ENCODE measurements at places on chromosomes 1 and 21. TPM values are rescaled to one million over a fixed set of nuclear protein-coding genes. Genes with fewer than 3 reads are reported as not detected.

DNA sequence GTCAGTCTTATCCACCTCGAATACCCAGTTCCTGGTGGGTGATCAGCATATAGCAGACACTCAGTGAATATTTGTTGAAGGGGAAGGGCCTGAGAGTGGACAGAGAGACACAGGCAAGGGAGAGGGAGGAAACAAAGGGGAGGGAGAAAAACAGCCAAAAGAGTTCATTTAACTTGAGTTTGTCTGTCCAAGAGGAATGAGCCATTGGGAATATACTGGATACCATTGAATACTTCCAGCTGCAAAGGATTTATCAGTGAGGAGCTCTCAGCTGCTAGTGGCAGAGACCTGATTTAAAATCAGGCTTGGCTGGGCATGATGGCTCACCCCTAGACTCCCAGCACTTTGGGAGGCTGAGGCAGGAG, 11.5 kb upstream of the BGLAP start:
- H3K27ac ChIP-seq: no peak overlapping the region
- peaks cover 1% of the 10 kb centered on the region for H3K4me1 ChIP-seq
- DNase-seq: no peak
- no peak overlapping the region for H3K4me3 ChIP-seq
- no peaks in the 10 kb centered on the region for H3K27me3 ChIP-seq
- H3K36me3 ChIP-seq: peaks cover 38% of the 10 kb centered on the region

- no peaks in the 10 kb centered on the region for H3K36me3 ChIP-seq
- DNase-seq: no peak
- H3K27ac ChIP-seq: no peak overlapping the region
- no peaks in the 10 kb centered on the region for H3K27me3 ChIP-seq
- no peak overlapping the region for H3K4me3 ChIP-seq
- no peaks in the 10 kb centered on the region for H3K4me1 ChIP-seq
Observed at GRCh38 chr21:35333831-35334618, 284.9 kb upstream of the RUNX1 start.

DNA sequence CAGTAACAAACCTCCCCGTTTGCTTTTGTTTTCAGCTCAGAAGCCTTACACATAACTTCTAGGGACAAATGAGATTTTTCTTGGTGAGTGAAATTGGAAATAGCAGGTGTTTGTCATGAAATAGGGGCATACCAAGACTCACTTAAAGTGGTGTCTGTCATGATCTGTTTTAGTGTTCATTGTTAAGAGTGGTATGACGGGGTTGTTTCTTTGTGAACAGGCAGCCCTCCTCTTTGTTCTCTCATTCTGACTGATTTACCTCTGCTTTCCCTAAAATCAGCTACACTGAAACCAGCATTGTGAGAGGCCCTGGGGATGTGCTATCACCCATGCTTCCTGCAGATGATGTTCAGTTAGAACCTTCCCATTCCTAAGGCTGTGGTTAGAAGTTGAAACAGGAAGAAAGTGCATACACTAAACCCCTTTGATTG, 2.5 kb upstream of the ERO1B start:
- H3K4me3 ChIP-seq: no peak overlapping the region
- no peak overlapping the region for H3K27ac ChIP-seq
- no peak for DNase-seq
- H3K36me3 ChIP-seq: no peaks in the 10 kb centered on the region
- peaks cover 39% of the 10 kb centered on the region for H3K27me3 ChIP-seq
- H3K4me1 ChIP-seq: peaks cover 23% of the 10 kb centered on the region

GRCh38 chr1:36764798-36765197, 269.5 kb downstream of the GRIK3 start:
- H3K4me3 ChIP-seq: no peak overlapping the region
- H3K27me3 ChIP-seq: peaks cover 16% of the 10 kb centered on the region
- DNase-seq: no peak
- no peaks in the 10 kb centered on the region for H3K36me3 ChIP-seq
- no peak overlapping the region for H3K27ac ChIP-seq
- H3K4me1 ChIP-seq: peaks cover 24% of the 10 kb centered on the region

DNA sequence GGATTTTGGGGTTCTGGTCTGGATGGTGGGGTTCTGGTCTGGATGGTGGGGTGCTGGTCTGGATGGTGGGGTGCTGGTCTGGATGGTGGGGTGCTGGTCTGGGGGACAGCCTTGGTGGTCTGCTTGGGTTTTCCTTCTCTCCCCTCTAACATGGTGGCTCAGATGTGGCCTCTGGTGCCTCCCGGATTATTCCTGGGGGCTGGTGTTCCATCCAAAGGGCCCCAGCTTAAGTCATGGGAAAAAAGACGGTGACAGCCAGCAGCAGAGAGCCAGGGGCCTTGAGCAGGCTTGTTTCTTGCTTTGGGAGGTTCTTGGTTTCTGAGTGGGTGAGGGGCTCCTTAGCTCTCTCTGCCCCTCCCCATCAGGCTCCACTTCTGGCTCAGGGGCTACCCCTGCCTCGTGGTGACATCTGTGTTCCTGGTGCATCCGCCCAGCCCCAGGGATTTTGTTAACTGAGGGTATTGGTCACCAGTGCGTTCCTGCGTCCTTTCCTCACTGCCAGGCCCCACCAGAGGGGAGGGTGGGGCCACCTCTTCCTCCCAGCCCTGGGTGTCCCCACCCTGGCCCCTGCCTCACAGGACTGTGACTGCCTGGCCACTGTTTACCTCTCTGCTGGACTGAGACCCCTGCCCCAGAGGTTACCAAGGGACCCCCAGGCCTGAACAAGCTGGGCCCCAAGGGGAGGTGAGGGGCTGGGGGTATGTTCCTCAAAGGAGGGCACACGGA, 43.2 kb upstream of the ACTRT2 start:
- peaks cover 11% of the 10 kb centered on the region for H3K36me3 ChIP-seq
- H3K27ac ChIP-seq: no peak overlapping the region

DNA sequence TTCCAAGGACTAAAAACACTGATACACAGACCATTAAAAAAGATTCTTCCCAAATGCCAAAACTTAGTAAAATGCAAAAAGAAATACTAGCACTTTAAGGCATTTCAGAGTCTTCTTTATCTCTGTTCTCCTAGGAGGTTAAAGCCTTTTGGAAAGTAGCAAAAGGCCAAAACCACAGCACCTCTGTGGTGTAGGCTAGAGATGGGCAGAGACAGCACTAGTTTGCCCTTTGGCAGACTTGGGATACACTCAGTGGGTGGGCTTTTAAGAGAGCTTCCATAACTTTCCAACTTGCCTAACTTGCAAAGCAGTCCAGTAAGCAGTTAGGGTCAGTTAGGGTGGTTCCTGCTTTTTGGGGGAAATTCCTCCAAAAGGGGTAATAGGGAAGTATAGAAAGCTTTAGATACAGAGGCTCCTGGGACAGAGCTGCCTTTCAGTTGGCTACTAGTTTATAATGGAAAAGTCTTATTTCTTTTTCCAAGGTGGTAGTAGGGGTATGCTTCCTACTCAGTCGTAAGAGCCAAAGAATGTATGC, 17.9 kb upstream of the PTCH2 start:
- H3K4me3 ChIP-seq: no peak overlapping the region
- H3K27ac ChIP-seq: no peak overlapping the region
- H3K4me1 ChIP-seq: peaks cover 5% of the 10 kb centered on the region
- H3K36me3 ChIP-seq: peaks cover 4% of the 10 kb centered on the region
- no peak for DNase-seq

- no peak overlapping the region for H3K4me3 ChIP-seq
- no peak for DNase-seq
- no peak overlapping the region for H3K27ac ChIP-seq
- no peaks in the 10 kb centered on the region for H3K4me1 ChIP-seq
- no peaks in the 10 kb centered on the region for H3K36me3 ChIP-seq
Observed at GRCh38 chr1:199173356-199173755, 534.5 kb downstream of the PTPRC start.

- H3K4me1 ChIP-seq: 0 out of 2 replicates have a peak, but pooled peaks cover 5% of the 10 kb centered on the region
- H3K27me3 ChIP-seq: no peaks in the 10 kb centered on the region
- no peak for DNase-seq
- H3K27ac ChIP-seq: no peak overlapping the region
- no peaks in the 10 kb centered on the region for H3K36me3 ChIP-seq
Observed at GRCh38 chr1:40646315-40646714, 19.2 kb downstream of the RIMS3 start.

- H3K36me3 ChIP-seq: no peaks in the 10 kb centered on the region
- no peak overlapping the region for H3K27ac ChIP-seq
- H3K27me3 ChIP-seq: no peaks in the 10 kb centered on the region
- no peak overlapping the region for H3K4me3 ChIP-seq
- no peak for DNase-seq
Observed at GRCh38 chr1:167516404-167517388, 1.6 kb downstream of the CD247 start.

Gene PGLYRP4
- not detected for total RNA-seq

DNA sequence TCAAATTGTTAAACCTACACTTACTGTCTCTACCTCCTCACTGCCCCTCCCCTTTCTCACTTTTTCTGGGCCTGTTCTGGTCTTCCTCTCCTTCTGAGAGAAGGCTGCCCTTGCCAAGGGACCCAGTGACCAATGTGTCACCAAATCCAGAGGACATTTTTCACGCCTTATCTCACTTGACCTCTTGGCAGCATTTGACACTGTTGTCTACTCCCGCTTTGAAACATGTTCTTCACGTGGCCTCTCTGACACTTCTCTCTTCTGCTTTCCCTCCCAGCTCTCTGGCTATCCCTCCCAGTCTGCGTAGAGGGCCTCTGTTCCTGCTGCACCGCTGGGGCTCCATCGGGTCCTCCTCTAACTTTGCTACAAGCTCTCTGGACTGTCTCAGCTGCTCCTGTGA, 25.3 kb downstream of the KCNQ4 start:
- no peaks in the 10 kb centered on the region for H3K36me3 ChIP-seq
- H3K27ac ChIP-seq: no peak overlapping the region
- DNase-seq: no peak
- no peak overlapping the region for H3K4me3 ChIP-seq

GRCh38 chr1:175195281-175195680, 2.7 kb upstream of the KIAA0040 start:
- no peak for DNase-seq
- H3K4me1 ChIP-seq: peaks cover 11% of the 10 kb centered on the region
- peaks cover 25% of the 10 kb centered on the region for H3K27me3 ChIP-seq
- no peak overlapping the region for H3K4me3 ChIP-seq
- no peak overlapping the region for H3K27ac ChIP-seq
- H3K36me3 ChIP-seq: no peaks in the 10 kb centered on the region

DNA sequence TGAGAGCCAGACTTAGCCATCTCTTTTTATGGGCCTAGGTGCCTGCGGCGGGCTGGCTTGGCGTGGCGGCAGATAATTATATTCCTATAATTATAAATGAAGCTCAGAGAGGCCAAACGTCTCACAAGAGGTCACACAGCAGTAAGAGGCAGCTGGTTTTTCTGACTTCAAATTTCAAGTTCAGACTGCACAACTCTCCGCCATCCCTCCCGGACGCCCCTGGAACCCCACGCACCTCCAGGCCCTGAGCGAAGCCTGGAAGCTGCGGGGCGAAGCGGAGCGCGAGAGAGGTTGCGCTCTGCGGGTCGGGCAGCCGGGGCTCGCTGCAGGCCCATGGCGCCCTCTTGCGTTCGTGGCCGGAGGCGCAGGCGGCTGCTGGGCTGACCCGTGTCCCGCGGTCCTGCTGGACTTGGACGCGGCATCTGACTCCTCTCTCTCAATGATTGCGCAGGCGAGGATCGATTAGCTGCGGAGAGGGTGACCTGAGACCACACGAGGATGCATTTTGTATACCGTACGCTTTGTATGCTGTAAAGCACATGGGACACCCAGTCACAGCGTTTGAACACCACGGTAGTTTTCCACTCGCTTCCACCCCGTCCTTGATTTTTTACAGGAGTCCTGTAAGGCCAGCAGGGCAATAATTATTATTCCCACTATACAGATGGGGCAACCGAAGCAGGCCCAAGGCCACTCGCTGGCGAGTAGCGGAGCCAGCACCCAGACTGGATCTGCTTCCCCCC, 272.7 kb downstream of the FOXD2 start:
- no peaks in the 10 kb centered on the region for H3K36me3 ChIP-seq
- H3K4me3 ChIP-seq: peak overlapping the region; percentile 64
- H3K27me3 ChIP-seq: peaks cover 99% of the 10 kb centered on the region
- H3K4me1 ChIP-seq: peaks cover 29% of the 10 kb centered on the region

DNA sequence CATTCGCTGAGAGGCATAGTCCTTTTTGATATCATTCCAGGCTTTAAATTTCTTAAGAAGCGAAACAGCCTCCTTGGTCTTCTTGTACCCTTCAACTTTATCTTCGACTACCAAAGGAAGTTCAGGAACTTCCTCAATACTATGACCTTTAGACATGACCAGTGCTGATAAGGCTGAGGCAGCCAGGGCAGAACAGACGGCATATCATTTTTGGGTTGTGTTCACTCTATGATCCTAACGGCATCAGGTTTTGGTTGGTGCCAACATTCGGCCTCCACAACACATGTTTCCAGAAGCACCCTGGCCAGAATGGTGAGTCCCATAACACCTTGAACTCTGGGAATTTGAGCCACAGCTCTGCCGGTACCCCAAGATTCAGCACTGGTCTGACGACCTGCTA, 31.4 kb upstream of the MYOC start:
- no peaks in the 10 kb centered on the region for H3K36me3 ChIP-seq
- no peak overlapping the region for H3K27ac ChIP-seq
- no peaks in the 10 kb centered on the region for H3K4me1 ChIP-seq

Gene CD160
- total RNA-seq: not detected

Gene PRKACB
- total RNA-seq: 19.2 TPM

DNA sequence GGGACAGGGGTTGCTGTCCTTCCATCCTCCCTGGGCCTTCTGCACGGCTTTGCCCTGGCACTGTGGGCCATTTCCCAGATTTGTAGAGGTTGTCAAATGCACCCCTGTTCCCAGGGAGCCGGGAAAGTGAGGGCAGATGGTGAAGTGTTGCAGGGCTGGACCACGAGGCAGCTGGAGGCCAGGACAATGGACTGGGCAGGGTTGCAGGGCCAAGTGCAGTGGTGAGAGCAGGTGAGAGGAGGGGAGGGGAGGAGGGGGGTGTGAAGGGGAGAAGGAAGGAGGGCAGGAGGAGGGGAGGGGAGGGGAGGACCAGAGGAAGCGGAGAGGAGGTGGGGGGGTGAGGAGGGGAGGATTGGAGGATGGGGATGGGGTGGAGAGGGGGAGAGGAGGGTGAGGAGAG, 443.9 kb downstream of the CAMTA1 start:
- H3K4me3 ChIP-seq: no peak overlapping the region
- H3K4me1 ChIP-seq: no peaks in the 10 kb centered on the region
- no peak for DNase-seq
- no peaks in the 10 kb centered on the region for H3K27me3 ChIP-seq
- no peaks in the 10 kb centered on the region for H3K36me3 ChIP-seq

Gene PLA2G2D
- not detected for total RNA-seq

- no peak overlapping the region for H3K4me3 ChIP-seq
- no peaks in the 10 kb centered on the region for H3K4me1 ChIP-seq
- no peak overlapping the region for H3K27ac ChIP-seq
- H3K36me3 ChIP-seq: no peaks in the 10 kb centered on the region
- no peaks in the 10 kb centered on the region for H3K27me3 ChIP-seq
- no peak for DNase-seq
Observed at GRCh38 chr1:206098242-206098919, 18.8 kb downstream of the AVPR1B start.

Gene TNFRSF1B
- total RNA-seq: 2.1 TPM

Gene OLFML2B
- 6.5 TPM for total RNA-seq

- no peak overlapping the region for H3K27ac ChIP-seq
- H3K27me3 ChIP-seq: no peaks in the 10 kb centered on the region
- DNase-seq: no peak
- H3K4me3 ChIP-seq: no peak overlapping the region
Observed at GRCh38 chr1:25628741-25629421, 12.3 kb downstream of the MAN1C1 start.

GRCh38 chr1:118190561-118190960, 5.5 kb upstream of the SPAG17 start:
- no peak overlapping the region for H3K4me3 ChIP-seq
- no peak overlapping the region for H3K27ac ChIP-seq
- no peaks in the 10 kb centered on the region for H3K27me3 ChIP-seq
- H3K36me3 ChIP-seq: peaks cover 23% of the 10 kb centered on the region
- no peak for DNase-seq
- H3K4me1 ChIP-seq: peaks cover 27% of the 10 kb centered on the region

GRCh38 chr1:33758698-33759097, 105.2 kb upstream of the HMGB4 start:
- no peaks in the 10 kb centered on the region for H3K27me3 ChIP-seq
- DNase-seq: no peak
- H3K4me1 ChIP-seq: no peaks in the 10 kb centered on the region
- no peak overlapping the region for H3K27ac ChIP-seq
- no peak overlapping the region for H3K4me3 ChIP-seq
- peaks cover 27% of the 10 kb centered on the region for H3K36me3 ChIP-seq

All from WTC11 (cell line).